ENCODE measurements at places on chromosomes 12 and 14.

DNA sequence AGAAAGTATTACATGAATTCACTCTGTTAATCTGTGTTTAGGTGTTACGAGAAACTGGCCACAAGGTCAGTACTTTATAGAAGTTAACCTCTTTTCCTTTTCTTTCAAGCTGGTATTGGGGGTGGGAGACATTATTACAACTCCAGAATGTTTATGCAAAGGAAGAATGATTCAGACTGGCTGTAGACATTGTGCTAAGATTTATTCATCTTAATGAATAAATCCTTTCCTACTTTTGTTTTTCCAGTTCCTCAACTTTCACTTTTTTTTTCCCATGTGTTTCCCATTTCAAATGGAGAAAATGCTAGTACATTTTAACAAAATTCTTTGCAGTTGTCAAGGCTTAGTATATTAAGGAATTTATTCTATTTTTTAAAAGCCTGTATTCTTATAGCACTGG lies 1.3 kb downstream of the OTOGL start:
- DNase-seq, result no peak

DNA sequence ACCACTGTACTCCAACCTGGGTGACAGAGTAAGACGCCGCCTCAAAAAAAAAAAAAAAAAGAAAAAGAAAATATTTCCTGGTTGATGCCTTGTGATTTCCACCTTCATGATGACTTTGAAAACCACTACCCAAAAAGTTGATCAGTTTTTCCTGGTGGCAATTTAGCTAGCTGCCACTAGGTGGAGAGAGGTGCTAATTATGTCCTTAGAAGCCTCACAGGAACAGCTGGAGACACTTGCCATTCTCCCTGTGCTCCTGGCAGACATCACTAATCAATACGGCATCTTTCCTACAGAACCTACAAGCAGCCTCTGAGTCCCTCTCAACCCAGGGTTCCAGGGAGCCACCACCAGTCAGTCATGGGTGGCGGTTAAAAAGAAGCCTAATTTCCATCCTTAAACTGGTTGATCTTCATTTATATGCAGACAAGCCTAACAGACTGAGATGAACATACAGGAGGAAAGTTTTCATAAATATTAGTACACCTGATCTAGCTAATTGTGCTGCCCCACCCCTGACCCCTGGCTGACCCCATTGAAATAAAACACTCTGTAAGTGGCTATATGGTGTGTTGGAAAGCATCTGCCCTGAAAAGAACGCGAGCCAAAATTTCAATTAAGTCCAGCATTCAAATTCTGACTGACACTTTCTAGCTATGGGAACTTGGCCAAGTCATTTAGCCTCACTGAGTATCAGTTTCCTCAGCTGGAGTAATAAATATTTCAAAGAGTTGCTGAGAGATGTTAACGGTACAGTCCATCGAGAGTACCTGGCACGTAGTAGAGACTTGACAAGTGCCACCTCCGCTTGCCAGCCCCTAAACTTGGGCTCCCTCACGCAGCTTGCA lies 6.2 kb upstream of the OAS1 start:
- DNase-seq, result peak; percentile 32

GRCh38 chr12:107467716-107468115 lies 217.9 kb upstream of the PWP1 start:
- no peak for DNase-seq

DNA sequence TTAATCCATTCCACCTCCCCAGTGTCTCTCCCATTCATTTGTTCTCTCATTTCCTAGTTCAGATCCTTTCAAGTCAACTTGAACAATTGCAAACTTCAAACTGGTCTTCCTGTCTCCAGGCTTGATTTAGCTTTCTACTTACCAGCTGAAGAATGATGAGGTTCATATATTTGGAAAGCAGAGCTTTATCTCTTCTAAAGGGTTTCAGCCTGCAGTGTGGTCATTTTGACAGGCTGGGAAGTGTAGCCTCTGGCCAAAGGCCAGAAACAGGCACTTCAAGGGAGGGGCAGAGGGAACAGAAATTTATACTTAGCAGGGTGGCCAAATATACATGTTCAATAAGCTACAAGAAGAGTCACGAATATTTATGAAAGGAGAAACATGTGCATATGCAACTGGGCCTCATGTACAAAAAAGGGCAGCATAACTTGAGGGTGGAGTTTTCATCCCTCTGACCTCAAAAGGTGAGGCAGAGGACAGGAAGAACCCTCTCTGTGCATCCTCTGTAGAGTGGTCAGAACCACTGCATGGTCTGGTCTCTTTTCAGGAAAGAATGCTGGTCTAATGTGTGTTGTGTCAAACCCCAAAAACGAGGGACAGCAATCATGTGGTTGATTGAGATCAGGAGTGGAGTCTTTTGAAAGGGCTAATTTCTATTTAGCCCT lies 34.0 kb upstream of the HECTD1 start:
- DNase-seq, result no peak

DNA sequence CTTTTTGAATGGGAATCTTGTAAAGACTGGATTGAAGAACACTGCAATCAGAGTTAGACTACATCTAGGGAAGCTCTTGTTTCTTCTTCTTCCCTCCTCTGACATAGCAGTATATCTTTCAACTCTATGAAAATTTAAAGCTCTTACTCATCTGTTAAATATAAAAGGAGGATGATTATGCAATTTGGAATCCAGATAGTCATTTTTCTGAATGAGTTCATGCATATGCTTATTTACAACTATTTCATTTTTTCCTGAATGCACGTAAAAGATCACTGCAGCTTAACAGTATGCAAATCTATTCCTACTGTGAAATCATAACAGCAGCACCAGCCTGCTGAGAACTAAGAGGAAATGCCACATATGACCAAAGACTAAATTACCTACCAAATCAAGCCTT lies 133.5 kb upstream of the TMCC3 start:
- DNase-seq, result no peak

GRCh38 chr14:29821242-29821641 lies 106.4 kb downstream of the PRKD1 start:
- no peak for DNase-seq

DNA sequence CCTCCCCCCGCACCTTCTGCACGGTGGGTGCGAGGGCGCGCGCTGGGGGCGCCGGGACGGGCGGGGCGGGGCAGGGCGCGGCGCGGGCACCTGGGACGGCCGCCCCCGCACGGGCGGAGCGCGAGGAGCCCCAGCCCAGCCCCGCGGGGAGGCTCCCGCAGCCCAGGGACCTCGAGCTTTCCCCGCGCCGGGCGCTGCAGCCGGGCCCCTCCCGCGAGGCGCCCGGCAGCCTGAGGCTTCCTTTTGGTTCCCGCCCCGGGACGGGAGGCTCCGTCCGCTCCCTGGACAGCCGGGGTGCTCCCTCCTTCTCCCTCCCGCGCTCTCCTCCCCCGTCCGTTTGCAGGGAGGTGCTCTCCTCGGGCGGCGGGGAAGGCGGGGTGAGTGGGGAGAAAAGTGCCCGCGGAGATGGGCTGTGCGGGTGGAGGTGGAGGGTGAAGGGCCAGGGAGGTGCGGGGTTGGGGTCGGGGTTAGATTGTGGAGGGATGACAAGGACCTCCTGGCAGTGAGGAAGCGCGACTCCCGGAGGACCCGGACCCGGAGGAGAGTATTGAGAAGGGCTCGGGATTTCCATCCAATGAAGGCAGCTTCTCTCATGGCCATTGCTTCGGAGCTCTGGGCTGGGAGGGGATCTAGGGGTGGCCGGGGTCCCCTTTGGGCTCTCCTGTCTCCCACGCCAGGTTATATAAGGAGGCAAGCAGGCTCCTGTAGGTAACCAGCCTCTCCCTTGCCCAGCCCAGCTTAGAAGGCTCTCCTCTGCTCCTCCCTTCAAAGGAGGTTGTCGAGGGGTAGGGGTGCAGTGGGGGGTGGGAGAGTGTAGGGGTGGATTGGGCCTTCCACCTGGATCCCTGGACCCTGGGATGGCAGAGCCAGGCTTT lies 645 bp downstream of the JDP2 start:
- DNase-seq, result peak; percentile 1

- no peak for DNase-seq
These were observed 72.8 kb upstream of the ABCD2 start for GRCh38 chr12:39692258-39692853.

DNA sequence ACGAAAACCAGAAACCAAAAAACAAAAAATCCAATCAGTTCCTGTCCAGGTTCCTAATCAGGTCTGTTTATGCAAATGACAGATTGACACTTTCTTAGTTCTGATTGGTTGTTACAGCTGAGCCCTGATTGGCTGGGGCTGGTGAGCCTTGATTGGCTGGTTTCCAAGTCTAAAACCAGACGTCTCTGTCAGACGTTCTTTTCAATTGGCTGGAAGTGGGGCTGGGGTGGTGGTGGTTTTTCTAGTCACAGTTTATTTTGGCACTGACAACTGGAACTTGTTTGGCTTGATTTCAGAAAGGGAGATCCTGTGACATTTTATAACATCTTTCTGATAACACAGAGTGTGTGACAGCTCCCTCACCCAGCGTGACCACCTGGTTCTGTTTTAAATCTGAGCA lies 36.1 kb upstream of the PRICKLE1 start:
- DNase-seq, result no peak

- no peak for DNase-seq
These were observed 13.9 kb downstream of the BTBD7 start for GRCh38 chr14:93318927-93319326.

DNA sequence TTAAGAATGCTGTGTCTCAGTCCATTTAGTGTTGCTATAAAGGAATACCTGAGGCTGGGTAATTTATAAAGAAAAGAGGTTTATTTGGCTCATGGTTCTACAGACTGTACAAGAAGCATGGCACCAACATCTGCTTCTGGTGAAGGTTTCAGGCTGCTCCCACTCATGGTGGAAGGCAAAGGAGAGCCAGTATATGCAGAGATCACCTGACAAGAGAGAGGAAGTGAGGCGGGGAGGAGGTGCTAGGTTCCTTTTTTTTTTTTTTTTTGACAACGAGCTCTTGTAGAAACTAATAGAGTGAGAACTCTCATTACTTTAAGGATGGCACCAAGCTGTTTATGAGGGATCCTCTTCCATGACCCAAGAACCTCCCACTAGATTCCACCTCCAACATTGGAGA lies 121.6 kb downstream of the NUBPL start:
- no peak for DNase-seq

GRCh38 chr12:57898308-57898970 lies 42.9 kb upstream of the ATP23 start:
- no peak for DNase-seq

GRCh38 chr14:74548881-74549280 lies 55.3 kb downstream of the ISCA2 start:
- no peak for DNase-seq

- no peak for DNase-seq
These were observed 622 bp downstream of the TECPR2 start for GRCh38 chr14:102363182-102363943.

GRCh38 chr12:81644503-81644902 lies 114.6 kb downstream of the PPFIA2 start:
- no peak for DNase-seq

DNA sequence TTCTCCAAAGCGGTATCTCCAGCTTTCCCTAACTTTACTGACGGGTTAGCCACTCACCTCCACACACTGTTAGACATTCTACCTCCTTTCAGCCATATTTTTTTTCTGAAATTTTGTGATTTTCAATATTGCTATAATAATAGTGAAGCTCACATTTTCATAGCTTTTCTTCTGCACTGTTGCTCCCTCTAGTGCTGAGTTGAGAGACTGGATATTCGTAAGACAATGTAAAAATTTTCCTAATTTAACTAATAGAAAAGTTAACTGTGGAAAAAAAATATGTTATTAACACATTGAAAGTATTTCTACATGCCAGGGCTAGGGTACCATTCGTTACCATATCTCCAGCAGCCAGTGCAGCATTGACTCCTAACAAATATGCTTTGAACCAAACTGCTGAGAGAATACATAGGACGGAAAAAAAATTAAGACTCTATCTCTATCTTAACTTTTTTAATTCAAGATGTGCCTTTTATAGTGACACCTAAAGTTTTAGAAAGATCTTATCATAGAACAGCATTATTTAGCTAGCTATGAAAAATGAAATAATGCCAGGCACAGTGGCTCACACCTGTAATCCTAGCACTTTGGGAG lies 48.7 kb upstream of the ABCC9 start:
- no peak for DNase-seq

- no peak for DNase-seq
These were observed 880.3 kb upstream of the MGAT4C start for GRCh38 chr12:87136330-87136976.

GRCh38 chr12:92462527-92462926 lies 240.3 kb upstream of the PLEKHG7 start:
- DNase-seq, result no peak

DNA sequence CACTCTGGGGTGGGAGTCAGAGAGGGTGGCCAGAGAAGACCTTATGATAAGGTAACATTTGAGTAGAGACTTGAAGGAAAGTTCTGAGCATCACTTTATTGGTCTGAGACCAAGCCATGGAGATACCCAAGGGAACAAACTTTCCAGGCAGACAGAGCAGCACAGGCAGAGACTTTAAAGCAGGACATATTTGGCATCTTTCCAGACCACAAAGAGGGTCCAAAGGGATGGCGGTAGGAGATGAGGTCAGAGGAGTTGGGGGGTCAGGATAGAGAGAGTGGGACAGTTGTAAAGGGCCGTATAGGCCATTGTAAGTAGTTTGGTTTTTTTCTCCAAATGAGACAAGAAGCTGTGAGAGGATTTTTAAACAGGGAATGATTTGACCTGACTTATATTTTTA lies 344.4 kb downstream of the SEC23A start:
- no peak for DNase-seq

DNA sequence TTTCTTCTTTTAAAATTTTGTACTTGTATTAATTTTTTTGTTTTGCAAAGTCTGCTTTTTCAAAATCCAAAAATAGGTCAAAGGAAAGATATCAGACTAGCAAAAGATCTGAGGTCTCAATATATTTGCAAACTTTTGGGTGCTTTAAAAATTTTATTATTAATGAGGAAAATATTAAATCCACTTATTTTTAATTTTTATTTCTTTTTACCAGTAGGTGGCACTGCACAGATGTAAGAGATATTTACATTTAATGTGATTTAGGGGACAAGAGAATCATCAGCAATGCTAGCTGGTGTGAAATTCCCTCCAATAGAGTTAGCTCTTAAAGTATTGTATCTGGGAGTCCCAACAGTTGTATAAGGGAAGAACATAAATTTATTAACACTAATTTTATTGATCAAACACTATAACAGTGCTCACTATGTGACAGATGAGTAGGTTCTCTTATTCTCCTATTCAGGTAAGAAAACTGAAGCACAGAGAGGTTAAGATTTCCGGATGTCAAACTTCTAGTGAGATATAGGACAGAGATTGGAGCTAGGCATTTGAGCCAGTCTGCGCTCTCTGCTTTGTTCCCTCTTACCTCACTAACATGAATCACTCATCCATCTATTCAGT lies 30.5 kb downstream of the ALX1 start:
- DNase-seq, result no peak

GRCh38 chr12:126362964-126363363 lies 1297.7 kb downstream of the AACS start:
- no peak for DNase-seq

GRCh38 chr14:61524936-61525292 lies 170.4 kb upstream of the HIF1A start:
- no peak for DNase-seq

- no peak for DNase-seq
These were observed 141.1 kb downstream of the CAND1 start for GRCh38 chr12:67410246-67410645.

- DNase-seq, result no peak
These were observed 209.6 kb downstream of the ADGRD1 start for GRCh38 chr12:131163189-131163738.

- DNase-seq, result no peak
These were observed 14.2 kb upstream of the RIOX1 start for GRCh38 chr14:73476451-73476931.

Data from stimulated activated naive B cell treated with anti-CD40 and anti-IgM and Interleukin-4, amounts not matched to agents 10 μg/mL and 1 μg/mL and 100 μg/mL, for 72 hours (primary cell).